NCI-H2107 (cell line): ENCODE measurements at places on chromosomes 6 and 20.

- DNase-seq, result no peak
Measured at GRCh38 chr20:13094976-13095375, 86.2 kb downstream of the SPTLC3 start.

DNA sequence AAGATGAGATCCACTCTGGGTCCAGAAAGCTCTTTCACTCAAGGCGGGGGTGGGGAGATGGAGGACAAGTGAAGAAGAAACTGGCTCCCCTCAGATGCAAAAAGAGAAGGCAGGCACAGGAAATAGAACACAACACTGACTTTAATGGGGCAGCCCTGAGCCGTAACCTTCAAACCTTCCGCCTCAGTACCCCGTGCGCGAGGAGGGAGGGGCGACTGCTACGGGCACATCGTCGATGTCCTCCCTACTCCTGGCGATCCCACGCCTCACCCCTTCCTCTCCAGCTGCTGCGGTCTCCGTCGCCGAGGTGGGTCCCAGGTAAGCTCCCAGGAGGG lies 3.9 kb downstream of the SPEF1 start:
- DNase-seq, result no peak

GRCh38 chr6:34950849-34951248 lies 61.8 kb downstream of the ANKS1A start:
- DNase-seq, result no peak

DNA sequence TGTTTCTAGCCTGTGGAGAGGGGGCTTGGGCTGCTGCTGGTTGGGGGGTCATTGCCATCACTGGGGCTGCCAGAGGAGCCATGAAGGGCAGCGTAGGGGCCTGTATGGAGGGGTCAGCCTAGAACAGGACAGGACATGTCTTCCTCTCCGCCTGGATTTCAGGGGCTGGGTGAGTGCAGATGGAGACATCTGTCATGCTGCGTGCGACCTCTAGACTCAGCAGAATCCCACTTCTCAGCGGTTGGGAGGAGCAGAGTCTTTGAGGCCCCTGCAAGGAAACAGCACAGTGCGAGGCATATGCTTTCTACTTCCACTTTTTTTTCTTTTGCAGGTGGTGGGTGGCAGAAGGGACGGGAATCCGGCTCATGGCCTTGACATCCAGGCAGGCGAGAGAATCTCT lies 67.9 kb downstream of the EZR start:
- DNase-seq, result no peak

DNA sequence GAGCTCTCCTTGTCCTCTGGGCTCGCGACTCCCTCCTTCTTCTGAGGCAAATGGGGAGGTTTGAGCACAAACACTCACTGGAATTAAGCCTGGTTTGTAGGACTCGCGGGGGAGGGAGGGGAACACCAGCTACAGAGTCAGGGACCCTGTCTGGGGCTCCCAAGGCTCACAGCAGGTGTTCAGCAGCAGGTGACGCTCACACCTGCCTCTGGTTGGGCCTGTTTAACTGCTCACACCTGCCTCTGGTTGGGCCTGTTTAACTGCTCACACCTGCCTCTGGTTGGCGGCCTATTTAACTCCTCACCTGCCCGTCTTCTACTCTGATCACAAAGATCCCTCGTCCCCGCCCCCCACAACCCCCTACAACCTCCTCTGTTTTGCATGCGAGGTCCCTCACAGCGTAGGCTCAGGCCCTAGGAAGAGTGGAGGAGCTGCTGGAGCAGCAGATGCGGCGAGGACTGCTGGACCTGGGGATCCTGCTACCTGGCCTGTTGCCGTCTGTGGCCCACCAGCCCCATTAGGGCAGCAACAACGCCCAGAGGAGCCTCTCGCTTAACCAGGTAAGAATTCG lies 181.9 kb downstream of the ERMARD start:
- DNase-seq, result no peak

DNA sequence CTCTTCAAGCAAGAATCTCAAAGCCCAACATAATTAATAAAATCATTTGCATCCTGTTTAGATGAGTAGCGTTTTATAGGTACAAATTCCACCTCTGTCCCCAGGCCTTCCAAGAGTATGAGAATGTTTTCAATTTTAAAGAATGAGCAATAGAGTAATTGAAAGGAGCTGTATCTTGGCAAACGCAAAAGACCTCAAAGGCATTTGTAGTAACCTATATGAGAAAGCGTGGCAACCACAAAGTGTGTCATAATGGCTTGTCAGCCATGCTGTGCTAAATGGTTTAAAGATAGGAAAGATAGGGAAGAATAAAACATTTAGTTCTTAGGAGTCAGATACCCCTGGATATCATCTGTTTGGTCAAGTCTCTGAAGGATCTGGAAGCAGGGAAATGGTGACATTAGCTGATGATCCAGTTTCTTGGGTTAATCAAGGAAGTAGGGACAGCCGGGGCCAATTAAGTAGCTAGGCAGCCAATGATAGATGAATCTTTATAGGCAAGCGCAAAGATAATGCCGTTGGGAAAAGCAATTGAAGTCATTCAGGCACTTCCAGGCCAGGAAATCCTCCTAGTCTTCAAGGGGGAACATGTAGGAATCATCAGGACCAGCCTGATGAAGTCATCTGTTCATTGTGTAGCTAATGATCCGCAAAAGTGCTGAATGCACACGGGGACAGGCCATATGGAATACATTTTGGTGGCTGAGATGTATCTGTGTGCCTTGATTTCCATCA lies 71.5 kb upstream of the ISM1 start:
- DNase-seq, result no peak

- DNase-seq, result no peak
Measured at GRCh38 chr20:23131766-23132165, 45.6 kb upstream of the CD93 start.

GRCh38 chr20:13700761-13701160 lies 62.0 kb upstream of the TASP1 start:
- no peak for DNase-seq

GRCh38 chr20:43537921-43538877 lies 20.6 kb upstream of the SGK2 start:
- no peak for DNase-seq

GRCh38 chr6:137877113-137877512 lies 10.1 kb downstream of the TNFAIP3 start:
- no peak for DNase-seq

DNA sequence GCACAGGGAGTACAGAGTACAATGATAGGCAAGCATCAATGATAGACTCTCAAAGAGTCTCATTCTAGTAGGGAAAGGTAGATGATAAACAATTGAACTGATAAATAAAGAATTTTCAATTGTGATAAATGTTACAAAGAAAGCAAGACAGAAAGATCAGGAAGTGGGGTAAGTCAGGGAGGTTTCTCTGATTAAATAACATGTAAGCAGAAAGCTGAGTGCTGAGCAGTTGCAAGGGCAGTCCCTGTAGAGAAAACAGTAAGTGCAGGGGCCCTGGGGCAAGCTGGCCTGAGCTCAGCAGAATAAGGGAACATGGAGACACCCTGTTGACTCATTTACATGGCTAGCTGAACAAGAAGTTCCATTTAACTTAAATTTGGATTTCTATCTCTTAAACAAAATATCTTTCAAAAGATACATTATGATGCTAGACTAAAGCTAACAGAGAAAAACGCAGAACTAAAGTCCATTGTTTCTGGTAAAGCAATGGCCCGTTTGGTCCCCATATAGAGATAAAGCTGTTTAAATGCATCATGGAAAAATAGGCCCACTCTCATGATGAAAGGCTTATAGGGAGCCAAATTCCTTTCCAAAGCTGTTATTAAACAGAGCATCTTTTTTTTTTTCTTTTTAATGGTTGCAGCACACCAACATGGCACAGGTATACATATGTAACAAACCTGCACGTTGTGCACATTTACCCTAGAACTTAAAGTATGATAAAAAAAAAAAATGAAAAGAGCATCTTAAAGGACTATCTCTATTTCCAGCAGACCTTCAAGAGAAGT lies 5.3 kb upstream of the TNFAIP3 start:
- DNase-seq, result no peak

- DNase-seq, result no peak
Measured at GRCh38 chr6:135298455-135298854, 117.3 kb downstream of the MYB start.

- no peak for DNase-seq
Measured at GRCh38 chr6:14292119-14292518, 174.5 kb downstream of the CD83 start.

DNA sequence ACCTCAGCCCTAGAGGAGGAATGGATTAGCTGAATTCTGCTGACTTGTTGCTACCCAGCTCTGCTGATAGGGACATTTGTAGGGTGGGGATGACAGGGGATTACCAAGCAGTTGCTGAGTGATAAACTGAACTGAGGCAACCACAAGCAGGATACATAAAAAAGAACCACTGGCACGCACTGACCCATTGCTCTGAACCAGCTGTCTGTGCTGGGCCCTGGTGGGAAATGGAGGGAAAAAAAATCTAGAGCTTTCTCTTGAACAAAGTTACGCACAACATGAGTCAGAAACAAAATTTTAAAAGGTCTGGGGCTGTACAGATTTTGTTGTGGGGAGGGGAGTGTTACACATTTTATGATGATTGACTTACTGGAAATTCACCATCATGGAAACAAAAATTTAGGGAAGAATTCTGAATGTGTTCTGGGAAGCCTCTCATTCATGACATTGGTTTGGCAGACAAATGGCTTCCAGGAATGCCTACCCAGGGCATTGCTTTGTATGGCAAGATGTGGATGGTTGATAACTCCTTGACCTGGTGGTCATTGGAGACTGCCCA lies 37.7 kb downstream of the FOXO3 start:
- DNase-seq, result no peak

- DNase-seq, result no peak
Measured at GRCh38 chr6:11206576-11206975, 25.9 kb downstream of the NEDD9 start.

- DNase-seq, result no peak
Measured at GRCh38 chr6:26525838-26526237, 12.3 kb upstream of the HMGN4 start.

- no peak for DNase-seq
Measured at GRCh38 chr6:116251568-116252384, 2.1 kb downstream of the TSPYL4 start.

DNA sequence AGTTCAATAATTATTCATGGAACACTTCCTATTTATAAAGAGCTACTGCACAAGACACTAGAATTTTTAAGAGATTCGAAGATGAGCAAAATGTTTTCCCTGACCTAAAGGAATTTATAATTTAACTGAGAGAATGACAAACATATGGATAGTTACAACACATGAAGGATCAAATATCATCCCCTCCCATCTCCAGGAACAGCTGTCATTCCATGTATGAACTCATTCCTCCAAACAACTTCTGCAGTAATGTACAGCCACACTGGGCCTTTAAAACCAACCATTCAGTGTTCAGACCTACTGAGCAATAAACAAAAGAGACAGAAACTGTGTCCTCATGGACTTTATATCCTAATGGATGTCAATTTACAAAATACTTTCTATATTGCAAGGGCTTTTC lies 87.8 kb downstream of the KIF16B start:
- DNase-seq, result no peak

DNA sequence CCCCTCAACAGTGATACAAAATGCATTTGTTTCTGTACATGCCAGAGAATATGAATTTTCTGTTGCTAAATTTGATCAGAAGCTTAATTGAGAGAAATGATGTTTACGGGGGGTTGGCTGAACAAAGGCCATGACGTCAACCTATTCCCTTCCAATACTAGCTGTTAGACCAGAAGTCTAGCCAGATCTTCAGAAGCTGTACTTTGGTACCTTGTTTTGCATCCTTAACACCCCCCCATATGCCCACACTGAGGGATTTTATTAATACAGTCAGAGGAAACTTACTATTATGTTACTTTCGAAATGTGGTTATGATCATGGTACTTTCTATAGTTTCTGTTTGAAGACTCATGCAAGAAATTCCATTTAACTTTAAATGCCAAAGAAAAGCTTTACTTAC lies 3.1 kb downstream of the NCOA7 start:
- no peak for DNase-seq

DNA sequence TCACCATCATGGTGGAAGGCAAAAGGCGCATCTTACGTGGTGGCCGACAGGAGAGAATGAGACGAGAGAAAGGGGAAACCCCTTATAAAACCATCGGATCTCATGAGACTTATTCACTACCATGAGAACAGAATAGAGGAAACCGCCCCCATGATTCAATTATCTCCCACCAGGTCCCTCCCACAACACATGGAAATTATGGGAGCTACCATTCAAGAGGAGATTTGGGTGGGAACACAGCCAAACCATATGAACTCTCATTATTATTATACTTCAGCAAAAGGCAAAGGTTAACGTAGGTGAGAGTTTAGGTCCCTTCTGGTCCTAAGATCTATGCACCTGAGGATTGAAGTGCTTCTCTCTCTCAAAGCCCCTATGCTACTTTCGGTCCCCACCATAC lies 2.4 kb upstream of the PFDN4 start:
- DNase-seq, result no peak

- DNase-seq, result no peak
Measured at GRCh38 chr6:108157981-108158525, 7.8 kb upstream of the NR2E1 start.

DNA sequence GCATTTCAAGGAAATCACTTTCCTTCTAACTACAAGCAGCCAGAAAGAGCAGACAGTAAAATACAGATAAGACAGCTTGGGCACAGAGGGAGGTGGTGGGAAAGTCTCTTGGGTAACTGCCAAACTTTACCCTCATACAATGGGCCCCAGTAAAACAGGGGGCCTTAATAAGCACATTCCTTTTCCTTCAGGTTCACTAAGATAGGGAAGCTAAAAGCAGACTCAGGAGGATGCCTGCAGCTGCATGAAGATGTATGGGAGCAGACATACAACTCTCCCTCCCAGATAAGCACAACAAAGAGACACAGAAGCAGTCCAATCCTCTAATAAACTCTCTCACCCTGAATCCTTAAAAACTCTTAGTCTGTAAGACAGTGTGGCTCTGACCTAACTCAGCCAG lies 49.0 kb downstream of the SIM1 start:
- DNase-seq, result no peak

GRCh38 chr20:40797425-40797824 lies 108.4 kb upstream of the MAFB start:
- no peak for DNase-seq

- DNase-seq, result no peak
Measured at GRCh38 chr6:34390531-34391472, 1.7 kb downstream of the NUDT3 start.

DNA sequence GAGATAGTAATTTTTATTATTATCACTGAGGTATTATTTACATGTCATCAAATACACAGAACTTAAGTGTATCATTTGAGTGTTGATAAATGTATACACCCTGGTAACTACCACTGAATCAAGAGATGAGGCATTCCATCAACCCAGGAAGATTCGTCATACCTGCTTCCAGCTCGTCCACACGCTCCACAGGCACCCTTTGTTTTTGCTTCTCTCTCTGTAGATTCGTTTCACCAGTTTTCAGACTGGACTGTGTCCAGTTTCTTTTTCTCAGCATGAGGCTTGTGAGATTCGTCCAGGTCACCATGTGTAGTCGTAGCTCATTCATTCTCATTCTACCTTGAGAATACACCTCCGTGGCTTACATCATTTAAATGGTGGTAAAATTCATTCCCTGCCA lies 64.5 kb downstream of the BFSP1 start:
- DNase-seq, result no peak

GRCh38 chr6:6649824-6650349 lies 61.4 kb downstream of the LY86 start:
- DNase-seq, result no peak
